ENCODE measurements at places on chromosomes 4 and X.
A peak's percentile ranks its signal among the peaks of the same experiment; 100 is the strongest.

GRCh38 chr4:8241895-8242696 lies 27.5 kb upstream of the HTRA3 start:
- DNase-seq, result peak; percentile 61

DNA sequence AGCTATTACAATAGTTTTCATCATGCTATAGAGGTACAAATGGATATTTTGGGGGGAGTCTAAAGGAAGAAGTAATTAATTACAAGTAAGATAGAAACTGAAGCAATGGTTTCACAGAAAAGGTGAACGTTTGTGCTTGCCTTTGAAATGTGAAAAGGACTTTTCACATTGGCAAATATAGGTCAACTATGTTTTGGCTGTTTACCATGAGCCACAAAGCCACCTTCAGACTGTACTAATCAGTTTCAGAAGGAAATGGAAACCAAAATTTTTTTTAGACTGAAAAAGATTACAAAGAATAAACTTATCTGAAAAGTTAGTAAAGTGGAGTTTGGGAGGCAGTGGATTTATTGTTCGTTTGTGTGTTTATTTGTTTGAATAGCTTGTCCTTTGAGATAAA lies 32.1 kb downstream of the SYTL5 start:
- DNase-seq, result no peak

DNA sequence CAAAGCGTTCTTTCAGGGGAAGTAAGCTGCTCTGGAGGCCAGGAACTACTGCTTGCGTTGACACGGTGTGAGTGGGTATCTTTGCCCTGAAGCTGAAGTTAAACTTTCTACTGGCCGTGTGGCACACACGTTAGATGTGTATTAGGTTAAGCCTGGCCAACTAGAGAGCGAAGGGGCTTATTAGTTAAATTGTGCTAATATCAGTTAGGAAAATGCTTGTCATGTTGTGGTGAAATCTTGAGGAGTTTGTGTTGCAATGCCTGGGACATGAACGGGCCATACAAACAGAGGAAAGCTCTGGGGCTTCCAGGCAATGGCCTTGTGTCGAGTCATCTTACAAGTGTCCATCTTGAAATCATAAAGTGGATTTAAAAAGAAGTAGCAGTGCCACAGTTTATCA lies 62.6 kb downstream of the NSUN7 start:
- DNase-seq, result peak; percentile 13

GRCh38 chrX:45852884-45853283 lies 652.2 kb upstream of the DIPK2B start:
- DNase-seq, result peak; percentile 33

- DNase-seq, result no peak
These were observed 57.9 kb upstream of the CLDN34 start for GRCh38 chrX:9909254-9909653.

DNA sequence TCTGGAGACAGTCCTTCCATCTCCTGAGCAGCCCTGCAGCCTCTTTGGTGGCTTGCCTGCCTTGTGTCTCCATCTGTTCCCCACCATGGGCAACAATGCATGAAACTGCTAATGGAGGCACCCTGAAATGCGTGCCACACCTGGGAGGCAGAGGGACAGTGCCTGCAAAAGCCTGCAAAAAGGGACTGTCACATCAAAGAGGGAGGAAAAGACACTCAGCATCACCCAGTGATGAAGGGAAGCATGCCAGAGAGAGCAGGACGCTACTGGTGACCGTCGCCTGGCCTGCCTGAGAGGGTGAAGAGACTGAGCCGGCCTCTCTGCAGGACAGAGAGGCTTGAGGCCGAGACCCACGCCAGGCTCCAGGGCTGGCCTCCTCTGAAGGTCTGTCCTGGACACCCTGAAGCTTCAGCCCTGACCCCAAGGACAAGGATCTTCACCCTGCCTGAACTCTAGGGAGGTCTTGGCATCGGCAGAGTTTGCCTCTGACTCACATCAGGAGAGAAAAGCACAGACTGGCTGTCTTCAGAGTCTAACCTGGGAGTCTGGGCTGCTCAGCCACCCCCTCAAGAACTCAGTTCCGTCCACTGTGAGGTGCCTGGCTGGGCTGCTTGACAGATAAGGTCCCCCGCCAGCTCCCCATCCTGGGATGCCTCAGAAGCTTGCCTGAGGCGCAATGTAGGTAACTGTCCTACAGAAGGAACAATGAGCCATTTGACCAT lies 8.1 kb downstream of the ACSL1 start:
- no peak for DNase-seq

DNA sequence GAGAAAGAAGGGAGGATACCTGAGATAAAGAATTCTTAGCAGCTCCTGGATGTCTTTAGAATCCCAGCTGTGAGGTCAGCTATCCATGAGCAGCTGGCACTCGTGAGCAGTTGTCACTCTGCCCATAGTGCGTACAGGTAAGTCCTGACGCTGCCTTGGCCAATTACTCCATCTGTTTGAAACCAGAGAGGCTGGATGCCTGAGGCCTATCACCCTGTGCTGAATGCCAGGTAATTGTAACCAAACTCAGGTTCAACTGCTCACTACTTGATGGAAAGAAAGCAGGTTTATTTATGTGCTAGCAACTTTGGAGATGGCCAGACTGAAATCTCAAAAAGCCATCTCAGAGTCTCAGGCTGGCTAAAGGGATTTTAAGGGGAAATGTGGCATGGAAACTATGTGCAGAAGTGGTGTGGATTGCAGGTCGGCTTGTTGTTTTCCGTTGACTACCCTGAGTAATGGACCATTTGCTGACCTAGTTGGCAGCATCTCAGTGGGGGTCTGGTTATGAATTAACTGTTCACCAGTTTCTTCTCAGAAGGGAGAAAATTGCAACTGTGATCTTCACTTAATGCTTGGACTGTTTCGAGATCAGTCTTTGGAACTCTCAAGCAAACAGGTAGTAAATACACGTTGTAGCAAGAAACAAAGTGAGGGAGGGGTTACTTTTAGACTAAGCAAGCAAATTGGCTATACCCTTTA lies 1614.0 kb upstream of the PCDH10 start:
- DNase-seq, result no peak

- no peak for DNase-seq
These were observed 35.9 kb downstream of the GYPA start for GRCh38 chr4:144104509-144105130.

GRCh38 chr4:147173797-147174432 lies 228.3 kb upstream of the TTC29 start:
- no peak for DNase-seq
